Suppressor macrophage (primary cell): ENCODE measurements at places on chromosomes 12 and 14.
A peak's percentile ranks its signal among the peaks of the same experiment; 100 is the strongest.

DNA sequence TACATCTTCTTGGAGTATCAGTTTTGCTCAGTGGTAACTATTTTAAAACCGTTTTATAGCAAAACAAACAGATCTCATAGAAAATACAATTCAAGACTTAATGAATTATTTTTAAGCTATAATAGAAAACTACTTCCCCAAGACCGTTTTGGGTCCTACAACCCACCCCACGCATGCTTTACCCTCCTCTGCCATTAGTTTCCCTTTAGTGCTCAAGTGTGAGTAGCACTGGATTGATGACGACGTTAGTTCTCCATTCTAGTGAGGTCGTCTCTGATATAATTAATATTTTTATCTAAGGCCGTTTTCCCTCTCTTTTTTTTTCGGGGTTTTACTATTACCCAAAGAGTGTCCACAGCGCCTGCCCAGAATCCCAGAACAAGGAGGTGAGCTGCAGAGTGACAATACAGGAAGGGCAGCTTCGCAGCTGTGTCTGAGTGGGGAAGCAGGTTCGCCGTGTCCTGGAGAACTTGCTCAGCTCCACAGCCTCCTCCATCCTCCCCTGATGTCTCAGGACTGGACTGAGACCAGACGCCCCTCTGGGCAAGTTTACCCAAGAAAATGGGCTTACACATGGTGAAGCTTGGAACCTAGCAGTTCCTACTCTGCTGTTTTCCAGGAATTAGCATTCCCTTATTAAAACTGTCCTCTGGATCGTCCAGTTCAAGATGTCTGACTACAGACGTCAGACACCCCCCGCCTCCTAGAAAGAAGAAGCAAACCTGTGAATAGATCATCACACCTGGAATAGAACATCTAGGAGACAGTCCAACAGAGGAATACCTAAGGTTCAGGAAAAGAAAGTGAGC lies 31.9 kb upstream of the MON2 start:
- peak; percentile 51 for DNase-seq

GRCh38 chr12:92416385-92416812 lies 270.8 kb upstream of the BTG1 start:
- no peak for DNase-seq

GRCh38 chr12:13146336-13146938 lies 43.0 kb upstream of the GSG1 start:
- DNase-seq, result no peak

DNA sequence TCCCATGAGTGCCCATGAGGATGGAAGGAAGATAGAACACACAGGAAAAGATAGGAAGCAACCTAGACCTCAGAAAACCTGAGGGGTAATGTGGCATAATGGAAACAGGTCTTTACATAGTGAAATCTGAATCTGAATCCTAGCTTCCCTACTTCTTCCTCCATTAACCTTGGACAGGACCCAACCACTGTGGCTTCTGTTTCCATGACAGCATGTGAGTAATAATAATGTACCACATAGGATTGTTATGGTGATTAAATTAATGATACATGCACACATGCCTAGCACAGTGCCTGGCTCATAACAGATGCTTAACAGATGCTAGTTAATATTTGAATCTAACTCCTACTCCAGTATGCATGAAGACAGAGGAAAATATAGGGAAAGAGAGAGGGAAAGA lies 11.2 kb downstream of the TTC9 start:
- no peak for DNase-seq

DNA sequence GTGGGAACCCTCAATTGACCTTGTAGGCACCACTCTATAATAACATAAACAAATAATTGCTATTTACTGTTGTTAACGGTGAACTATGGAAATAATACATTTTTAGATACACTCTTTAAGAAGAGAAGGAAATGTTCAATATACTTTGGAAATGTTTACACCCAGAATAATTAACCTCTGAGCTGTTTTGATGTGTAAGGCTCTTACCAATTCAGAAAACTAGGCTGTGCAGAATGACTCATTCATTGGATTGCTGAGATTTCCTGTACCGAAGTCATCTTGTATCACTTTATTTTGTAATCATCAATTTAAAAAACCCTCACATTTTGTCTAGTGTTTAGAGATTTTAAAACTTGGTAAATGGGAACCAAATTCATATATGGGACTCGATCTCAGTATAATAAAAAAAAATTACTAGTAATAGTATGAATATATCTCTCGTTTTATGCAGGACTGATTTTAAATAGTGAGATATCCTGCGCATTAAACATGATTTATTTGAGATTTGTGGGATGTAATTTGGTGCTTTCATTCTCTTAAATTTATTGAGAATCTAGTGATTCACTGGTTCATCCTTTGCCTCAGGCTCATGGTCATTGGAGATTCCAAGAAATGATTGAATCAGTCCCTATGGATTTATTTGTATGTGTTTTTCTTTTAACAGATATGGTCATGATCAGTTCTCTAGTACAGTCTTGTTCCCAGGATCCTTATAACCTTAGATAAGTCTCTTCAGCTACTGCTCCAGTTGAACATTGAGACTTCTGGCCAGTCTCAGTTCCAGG lies 3.9 kb downstream of the SAMD4A start:
- peak; percentile 47 for DNase-seq

GRCh38 chr14:23121361-23121771 lies 2.3 kb upstream of the CEBPE start:
- peak; percentile 79 for DNase-seq

DNA sequence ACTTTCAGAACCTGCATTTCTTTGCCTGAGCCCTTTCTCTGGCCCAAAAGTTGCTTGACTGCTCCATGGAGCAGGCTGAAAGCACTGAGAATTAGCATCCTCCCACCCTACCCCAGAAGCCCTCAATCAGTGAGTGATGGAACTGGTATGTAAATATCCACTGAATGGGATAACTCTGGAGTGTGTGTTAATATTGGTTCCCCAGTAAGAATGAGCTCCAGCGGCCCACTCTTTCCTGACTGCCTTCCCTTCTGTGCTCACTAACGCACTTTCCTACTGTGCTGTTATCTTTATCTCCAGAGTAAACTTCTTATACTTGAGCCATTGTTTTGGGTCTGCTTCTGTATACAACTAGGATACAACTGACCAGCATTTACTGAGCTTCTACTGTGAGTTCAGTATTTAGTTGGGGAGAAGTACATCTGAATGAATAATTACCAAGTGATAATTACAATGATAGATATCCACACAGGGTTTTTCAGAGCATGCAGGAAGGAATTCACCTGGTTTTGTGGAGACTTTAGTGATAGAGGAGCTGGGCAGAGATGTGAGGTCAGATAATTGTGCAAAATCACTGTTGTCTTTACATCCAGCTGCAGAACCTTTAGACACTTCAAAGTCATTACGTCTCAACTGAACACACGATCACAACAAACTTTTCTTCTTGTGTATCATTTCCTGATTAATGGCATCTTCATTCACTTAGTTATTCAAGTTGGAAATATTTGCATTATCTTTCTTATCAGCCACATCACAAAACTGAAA lies 149.2 kb upstream of the BTG1 start:
- no peak for DNase-seq

GRCh38 chr12:19850346-19851065 lies 411.2 kb downstream of the AEBP2 start:
- DNase-seq, result no peak

DNA sequence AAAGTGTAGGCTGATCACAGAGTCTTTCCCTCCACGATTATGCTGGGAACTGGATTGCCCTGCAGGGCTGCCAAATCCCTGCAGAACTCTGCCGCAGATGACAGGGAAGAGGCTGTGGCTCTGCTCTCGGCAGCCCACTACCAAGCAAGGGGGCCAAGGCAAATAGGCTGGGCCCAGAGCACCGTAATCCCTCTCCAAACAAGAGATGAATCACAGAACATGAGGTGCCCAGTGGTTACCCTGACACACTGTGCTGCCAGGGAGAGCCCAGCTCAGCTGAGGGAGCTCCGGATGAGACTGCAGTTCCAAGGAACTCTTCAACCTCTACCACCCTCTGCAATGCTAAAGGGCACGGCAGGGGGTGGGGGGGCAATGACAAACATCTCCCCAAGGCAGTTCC lies 33.9 kb downstream of the STON2 start:
- no peak for DNase-seq

- DNase-seq, result no peak
Observed at GRCh38 chr14:77221241-77221871, 39.8 kb downstream of the TMEM63C start.

DNA sequence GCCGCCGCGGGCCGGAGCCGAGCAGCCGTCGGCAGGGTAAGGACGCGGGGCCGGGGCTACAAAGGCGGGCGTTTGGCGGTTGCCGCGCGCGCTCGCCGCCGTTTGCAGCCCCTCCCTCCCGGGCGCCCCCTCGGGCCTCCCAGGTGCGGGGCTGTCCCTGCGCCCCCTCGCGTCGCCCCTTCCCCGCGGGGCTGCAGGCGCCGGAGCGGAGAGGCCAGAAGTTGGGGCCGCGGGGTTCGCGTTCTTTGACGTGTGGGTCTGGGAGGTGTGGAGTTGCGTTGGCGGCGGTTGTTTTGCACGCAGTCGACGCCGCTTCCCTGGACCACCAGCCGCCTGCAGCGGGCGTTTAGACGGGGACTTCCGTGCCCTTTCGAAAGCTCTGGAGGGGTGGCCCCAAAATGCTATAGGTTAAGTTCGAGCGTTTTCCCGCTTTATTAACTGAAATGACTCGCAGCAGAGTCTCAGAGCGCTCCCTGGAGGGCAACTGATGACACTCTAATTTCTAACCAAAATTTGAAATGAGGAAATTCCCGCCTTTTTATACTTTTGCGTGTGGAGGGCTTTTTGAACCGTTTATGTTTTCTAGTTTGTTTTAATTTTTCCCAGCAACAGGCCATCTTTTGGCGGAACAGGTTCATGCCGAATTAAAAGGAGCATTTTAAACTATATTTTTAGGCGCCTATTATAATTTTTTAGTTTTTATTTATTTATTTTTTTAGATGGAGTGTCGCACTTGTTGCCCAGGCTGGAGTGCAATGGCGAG lies 902 bp downstream of the TMPO start:
- peak; percentile 86 for DNase-seq

DNA sequence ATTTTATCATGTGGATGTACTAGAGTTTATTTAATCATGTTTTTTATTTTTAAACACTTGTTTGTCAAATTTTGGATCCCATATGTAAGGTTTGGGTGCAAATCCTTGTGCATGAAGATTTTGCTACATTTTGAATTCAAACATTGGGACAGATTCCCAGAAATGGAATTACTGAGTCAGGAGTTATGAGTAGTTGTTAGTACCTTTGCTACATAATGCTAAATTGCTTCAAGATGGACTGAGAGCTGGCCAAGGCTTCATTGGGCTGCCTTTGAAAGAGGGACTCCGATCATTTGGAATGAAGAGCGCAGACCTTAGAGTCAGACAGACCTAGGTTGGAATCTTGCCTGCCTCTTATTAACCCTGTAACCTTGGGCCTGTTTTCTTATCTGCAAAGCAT lies 154.9 kb upstream of the PWP1 start:
- no peak for DNase-seq

- no peak for DNase-seq
Observed at GRCh38 chr14:25846246-25846645, 751.6 kb downstream of the NOVA1 start.

- no peak for DNase-seq
Observed at GRCh38 chr12:5982106-5982505, 37.0 kb upstream of the ANO2 start.

GRCh38 chr12:8572507-8572906 lies 31.8 kb upstream of the CLEC4E start:
- DNase-seq, result peak; percentile 73

- no peak for DNase-seq
Observed at GRCh38 chr14:69671365-69672030, 60.1 kb downstream of the SUSD6 start.

GRCh38 chr14:34496679-34497513 lies 34.9 kb upstream of the SPTSSA start:
- peak; percentile 30 for DNase-seq

DNA sequence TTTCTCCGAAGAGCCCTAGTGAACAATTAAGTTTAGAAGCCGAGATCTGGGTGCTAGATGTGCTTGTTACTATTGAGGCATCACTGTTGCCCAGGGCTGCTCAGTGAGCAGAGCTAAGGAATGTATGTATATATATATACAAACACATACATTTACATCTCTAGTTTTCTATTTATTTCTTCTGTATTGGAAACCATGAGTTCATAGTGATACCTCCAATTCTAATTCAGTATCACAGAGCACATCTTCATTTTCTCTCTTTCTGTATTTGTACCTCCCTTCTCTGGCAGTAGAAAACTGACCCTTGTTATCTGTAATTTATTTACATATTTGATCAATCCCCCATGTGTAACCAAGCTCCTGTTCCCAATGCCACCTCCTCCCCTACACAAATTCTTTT lies 40.7 kb upstream of the FUT8 start:
- no peak for DNase-seq

GRCh38 chr14:64450255-64450654 lies 15.0 kb upstream of the AKAP5 start:
- DNase-seq, result no peak

GRCh38 chr14:100569734-100570286 lies 17.4 kb downstream of the BEGAIN start:
- no peak for DNase-seq

DNA sequence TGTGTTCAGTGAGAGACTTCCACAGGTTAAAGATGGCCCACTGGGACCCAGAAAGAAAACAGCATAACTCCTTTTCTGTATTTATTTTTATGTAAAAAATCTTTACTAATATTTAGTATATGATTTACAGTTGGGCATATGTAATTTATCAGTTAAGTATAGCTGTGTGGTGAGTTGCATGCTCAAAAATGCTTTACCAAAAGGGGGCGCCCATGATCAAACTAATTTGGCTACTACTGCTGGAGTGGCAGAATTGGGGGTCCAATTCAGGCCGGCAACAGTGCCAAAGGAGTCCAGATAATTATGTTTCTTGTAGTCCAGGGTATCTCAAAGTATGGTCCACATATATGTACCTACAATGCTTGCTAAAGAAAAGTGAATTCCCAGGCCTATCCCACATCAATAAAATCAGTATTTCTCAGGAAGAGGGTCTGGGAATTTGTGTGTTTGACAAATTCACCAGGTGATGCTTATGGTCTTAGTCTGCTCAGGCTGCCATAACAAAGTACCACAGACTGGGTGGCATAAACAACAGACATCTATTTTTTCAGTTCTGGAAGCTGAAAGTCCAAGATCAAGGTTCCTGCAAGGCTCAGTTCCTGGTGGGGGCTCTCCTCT lies 152.0 kb downstream of the KTN1 start:
- peak; percentile 61 for DNase-seq

GRCh38 chr12:95202691-95203486 lies 14.4 kb downstream of the FGD6 start:
- DNase-seq, result no peak

GRCh38 chr14:70303545-70304293 lies 55.8 kb downstream of the COX16 start:
- DNase-seq, result no peak

DNA sequence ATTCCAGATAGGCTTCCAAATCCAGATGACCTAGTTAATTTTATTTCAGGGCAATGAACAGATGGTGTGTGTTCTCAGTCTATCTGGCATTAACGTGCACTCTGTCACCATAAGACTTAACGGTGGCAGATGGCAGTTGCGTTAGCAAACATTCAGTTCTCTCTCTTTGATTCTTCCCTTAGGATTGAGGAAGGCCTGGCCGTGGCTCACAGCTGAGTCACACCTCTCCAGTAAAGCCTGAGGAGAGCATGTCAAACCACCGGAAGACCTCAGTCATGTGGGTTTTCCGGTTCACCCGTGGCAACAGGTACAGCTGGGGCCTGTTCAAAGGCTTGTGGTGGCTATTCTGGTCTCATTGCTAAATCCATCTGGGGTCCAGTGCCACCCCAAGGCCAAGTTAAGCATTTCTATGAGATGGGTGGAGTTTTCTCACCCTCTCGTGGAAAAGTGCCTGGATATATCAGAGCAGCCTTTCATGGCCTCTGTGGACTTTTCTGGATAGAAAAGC lies 545.1 kb upstream of the ATP2B1 start:
- DNase-seq, result peak; percentile 70
